Cerebellar cortex (tissue), 1 donor: ENCODE measurements at places on chromosomes 16 and 17.
A peak's percentile ranks its signal among the peaks of the same experiment; 100 is the strongest.

GRCh38 chr17:39872751-39873150 is 4.7 kb downstream of the ZPBP2 start:
- DNase-seq: no peak

GRCh38 chr16:12898551-12898950 is 2.8 kb upstream of the SHISA9 start:
- no peak for DNase-seq

DNA sequence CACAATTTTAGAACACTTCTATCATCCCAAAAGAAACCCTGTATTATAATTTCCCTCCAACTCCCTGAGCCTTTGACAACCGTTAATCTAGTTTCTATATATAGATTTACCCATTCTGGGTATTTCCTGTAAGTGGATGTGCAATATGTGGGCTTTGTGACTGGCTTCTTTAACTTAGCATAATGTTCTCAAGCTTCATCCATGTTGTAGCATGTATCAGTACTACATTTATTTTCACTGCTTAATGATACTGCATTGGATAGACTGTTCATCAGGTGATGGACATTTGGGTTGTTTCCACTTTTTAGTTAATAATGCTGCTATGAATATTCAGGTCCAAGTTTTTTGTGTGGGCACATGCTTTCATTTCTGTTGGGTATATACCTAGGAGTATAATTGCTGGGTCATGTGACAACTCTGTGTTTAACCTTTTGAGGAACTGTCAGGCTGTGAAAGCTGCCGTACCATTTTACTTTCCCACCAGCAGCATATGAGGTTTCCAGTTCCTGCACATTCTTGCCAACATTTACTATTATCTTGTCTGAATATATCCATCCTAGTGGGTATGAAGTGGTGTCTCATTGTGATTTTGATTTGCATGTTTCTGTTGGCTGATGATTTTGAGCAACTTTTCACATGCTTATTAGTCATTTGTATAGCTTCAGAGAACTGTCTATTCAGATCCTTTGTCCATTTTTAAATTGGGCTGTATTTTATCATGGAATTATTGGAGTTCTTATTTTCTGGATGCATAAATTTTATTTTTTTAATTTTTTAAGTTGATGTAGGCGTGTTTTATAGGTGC is 16.4 kb downstream of the REXO5 start:
- DNase-seq: no peak

- no peak for DNase-seq
These were observed 6.6 kb downstream of the GNGT2 start for GRCh38 chr17:49203796-49204195.

GRCh38 chr17:45366049-45366448 is 49.2 kb upstream of the MAP3K14 start:
- no peak for DNase-seq

GRCh38 chr16:50573947-50574744 is 25.9 kb downstream of the NKD1 start:
- DNase-seq: no peak

- peak; percentile 88 for DNase-seq
These were observed 68.6 kb downstream of the ZZEF1 start for GRCh38 chr17:4073983-4074830.

- DNase-seq: no peak
These were observed 387.2 kb downstream of the SEC14L1 start for GRCh38 chr17:77527836-77528505.

GRCh38 chr16:22306788-22307187 is 9.6 kb downstream of the POLR3E start:
- DNase-seq: no peak

DNA sequence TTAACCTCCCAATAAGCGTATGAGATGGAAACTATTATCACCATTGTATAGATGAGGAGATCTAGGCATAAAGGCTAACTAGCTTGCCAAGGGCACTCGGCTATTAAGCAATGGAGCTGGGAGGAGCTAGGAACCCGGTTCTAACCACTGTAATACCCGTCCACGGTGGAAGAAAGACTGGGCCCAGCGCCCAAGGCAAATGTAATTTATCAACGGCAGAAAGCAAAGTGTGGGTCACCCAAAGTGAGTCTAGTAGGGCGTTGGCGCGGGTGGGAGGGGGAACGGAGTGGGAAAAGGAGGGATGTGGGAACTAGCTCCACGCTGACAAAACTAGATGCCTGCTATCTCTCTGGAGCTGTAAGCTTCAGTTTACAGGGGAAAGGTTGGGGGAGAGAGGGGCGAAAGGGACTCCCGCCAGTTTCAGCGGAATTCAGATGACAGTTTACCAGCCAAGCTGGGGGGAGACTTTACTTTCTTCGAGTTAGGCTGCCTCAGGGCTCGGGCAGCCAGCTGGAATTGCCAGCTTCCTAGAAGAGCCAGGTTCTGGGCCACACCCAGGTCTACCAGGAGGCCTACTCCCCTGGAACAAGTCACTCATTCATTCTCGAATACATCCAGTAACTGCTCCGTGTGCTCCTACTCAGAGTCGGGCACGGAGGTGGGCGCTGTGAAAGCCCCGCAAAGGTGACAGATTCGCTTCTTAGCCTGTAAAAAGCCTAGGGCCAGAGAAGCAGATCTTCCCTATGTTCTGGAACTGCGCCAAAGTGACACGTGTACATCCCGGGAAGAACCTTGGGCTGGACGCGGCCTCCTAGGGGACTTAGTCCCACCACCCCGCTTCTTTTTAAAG is 837 bp downstream of the LRRC59 start:
- peak; percentile 22 for DNase-seq

- no peak for DNase-seq
These were observed 108.9 kb downstream of the CDH13 start for GRCh38 chr16:82735673-82736091.

DNA sequence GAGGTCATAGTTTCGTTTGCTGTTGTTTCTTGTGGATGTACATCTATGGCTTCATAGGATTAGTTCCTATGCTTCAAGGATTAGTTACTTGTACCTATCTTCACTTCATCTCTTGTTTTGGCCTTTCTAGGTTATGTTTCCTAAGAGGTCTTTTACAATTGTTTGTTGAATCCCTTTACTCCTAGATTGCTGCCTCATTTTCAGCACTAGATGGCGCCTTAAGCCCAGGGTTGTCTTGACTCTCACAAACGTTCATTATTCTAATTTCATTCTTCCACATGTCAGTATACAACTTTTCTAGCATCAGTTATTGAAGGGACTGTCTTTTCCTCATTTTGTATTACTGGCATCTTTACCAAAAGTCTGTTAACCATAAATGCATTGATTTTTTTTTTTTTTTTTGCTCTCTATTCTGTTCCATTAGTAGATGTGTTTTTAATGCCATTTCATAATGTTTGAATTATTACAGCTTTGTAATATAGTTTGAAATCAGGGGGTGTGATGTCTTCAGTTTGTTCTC is 45.0 kb upstream of the NACA2 start:
- peak; percentile 36 for DNase-seq

DNA sequence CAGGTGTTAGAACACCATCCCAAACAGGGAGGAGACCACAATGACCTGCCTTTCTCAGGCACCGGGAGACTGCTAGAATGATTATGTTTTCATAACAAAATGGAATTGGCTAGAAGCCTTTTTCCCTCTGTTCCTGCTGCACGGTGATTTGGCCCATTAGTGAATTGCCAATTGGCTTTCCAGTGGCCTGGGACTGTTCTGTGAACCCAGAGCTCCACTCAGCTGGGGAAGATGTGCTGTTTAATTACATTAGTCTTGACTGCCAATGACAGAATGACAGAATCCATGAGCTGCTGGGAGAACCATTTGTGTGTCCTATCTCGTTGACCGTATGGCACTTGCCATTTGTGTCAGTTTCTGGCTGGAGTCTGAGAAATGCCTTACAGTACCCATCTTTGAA is 242.9 kb downstream of the CDH11 start:
- no peak for DNase-seq

- no peak for DNase-seq
These were observed 20.9 kb upstream of the CALB2 start for GRCh38 chr16:71337631-71338030.

- no peak for DNase-seq
These were observed 301.6 kb upstream of the RBFOX1 start for GRCh38 chr16:7031031-7031430.

DNA sequence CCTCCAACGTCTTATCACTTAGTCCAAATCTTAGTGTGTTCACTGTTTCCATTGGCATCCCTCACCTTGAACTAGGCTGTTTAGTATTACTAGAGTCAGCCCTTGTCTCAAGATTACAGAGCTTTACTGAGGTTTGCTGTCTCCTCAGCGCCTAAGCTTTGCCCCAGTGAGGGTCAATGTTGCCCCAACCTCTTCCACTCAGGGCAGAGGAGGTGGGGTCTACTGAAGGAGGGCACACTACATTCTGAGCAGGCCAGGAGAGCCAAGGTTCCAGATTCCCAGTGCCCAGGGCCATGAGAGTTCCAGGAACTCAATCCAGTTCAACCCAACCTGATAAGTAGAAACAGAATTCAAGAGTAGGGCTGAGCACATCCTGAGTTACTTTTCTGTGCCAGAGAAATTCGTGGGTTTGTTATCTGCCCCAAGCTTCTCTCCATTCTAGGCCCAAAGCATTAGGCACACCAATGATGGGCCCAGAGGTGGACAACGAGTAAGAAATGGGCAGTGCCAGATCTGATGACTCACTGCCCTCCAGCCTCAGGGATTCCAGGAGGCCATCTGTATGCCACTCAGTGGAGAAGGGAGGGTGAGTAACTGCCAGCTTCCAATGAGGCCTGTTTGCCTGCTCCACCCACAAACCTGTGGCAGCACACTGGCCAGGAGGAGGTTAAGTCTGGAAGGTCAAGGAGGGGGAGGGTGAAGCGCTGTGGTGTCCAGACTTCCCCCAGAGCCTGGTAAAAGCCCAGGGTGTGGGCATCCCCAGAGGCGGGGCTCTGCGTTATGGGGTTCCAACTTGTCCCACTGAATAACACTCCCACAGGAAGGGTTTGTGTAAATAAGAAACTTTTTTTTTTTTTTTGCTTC is 8.2 kb downstream of the TUBG2 start:
- no peak for DNase-seq

DNA sequence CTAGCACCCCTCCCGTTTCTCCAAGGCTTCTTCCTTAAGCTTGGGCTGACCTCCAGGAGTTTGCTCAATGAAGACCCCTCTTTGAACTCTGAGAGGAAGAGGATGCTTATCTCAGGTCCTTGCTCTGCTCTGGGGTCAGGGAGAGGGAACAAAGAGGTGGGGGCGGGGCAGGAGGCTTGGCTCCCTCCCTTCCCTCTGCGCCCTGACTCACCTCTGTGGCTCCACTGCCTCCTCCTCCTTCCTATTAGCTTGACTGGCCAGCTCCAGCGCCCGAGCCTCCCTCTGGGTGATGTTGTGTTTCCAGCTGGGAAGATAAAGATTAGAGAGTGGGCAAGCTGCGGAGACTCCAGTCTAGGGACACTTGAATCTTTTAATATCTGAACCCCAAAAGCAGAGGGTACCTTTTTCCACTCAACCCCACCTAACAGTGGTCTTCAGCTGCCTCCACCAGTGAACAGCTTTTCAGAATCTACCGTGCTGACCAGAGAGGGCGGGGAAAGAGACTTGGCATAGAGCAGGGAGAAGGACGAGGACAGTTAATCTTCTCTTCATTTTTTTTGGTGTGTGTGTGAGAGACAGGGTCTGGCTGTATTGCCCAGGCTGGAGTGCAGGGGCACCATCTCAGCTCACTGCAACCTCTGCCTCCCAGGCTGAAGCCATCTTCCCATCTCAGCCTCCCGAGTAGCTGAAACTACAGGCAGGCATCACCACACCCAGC is 6.7 kb downstream of the GIP start:
- no peak for DNase-seq

DNA sequence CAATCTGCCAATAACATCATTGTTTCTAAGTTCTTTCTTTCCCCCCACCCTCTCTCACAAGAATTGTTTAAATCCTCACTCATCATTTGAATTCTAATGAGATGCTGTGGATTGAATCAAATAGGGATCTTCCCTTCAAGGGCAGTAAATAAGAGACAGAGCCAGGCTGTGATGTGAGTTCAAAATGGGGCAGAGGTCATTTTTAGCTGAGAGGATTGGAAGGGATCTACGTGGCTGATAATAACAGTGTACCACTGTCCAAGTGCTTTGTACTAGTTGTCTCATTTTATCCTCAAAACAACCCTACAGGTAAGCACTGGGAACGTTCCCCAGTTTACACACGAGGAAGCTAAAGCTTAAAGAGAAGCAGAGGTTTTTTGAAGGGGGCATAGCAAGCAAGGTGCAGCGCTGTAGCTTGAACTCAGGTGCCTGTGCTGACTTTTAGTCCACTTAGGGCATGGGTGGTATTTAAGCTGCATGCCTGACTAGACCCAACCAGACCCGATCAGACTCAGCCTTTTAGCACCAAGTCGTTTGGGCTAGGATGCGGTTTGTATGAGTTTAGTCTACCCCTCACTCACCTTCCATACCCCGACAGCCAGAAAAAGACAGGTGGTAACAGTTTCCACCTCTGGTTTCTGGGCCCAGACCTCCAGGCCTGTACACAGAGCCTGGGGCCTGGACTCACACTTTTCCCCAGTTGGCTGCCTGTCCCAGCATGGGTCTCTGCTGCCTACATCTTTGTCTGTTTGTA is 39.2 kb upstream of the CCR7 start:
- no peak for DNase-seq

DNA sequence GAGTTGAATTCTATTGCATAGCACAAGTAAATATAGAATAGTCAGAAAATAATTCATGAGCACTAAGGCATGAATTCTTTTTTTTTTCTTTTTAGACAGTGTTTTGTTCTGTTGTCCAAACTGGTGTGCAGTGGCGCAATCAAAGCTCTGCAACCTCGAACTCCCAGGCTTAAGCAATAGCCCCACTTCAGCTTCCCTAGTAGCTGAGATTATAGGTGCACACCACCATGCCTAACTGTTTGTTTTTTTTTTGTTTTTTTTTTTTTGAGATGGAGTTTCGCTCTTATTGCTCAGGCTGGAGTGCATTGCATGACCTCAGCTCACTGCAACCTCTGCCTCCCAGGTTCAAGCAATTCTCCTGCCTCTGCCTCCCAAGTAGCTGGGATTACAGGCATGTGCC is 16.6 kb downstream of the TUBD1 start:
- no peak for DNase-seq

DNA sequence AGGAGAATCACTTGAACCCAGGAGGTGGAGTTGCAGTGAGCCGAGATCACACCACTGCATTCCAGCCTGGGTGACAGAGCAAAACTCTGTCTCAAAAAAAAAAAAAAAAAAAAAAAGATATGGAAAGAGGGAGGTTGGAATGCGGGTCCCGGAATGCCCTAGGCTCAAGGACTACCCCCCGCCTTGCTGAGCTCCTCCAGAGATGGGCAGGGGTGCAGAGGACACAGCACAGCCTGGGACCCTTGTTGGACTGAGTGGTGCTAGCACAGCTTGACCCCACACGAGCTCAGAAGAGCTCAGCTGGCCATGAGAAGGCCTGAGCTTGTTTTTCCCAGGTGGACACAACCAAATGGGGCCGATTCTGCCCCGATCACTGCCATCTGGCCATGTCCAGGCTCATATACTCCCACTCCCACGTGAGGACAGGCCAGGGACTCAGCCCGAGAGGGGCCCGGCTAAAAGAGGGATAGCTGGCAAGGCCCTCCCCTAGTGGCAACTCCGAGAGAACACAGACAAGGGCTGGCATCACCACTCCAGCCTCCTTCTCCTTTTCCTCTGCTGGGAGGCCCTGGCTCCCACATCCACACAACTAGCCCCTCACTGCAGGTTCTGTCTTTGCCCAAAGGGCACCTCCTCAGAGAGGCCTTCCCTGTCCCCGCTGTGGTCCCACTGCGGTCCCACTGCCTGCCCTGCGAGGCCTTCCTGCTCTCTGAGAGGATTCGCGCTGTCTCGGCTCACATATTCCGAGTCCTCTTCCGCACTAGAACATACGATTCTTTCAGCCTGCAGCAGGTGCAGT is 11.0 kb downstream of the SGCA start:
- no peak for DNase-seq

GRCh38 chr17:64244165-64244564 is 18.9 kb downstream of the TEX2 start:
- no peak for DNase-seq

- DNase-seq: no peak
These were observed 17.2 kb downstream of the CMIP start for GRCh38 chr16:81461766-81462165.
